Right atrium auricular region (tissue), 2 donors: ENCODE measurements at places on chromosomes 13 and 19. TPM values are rescaled to one million over a fixed set of nuclear protein-coding genes. Genes with fewer than 3 reads are reported as not detected.
A peak's percentile ranks its signal among the peaks of the same experiment; 100 is the strongest.

DNA sequence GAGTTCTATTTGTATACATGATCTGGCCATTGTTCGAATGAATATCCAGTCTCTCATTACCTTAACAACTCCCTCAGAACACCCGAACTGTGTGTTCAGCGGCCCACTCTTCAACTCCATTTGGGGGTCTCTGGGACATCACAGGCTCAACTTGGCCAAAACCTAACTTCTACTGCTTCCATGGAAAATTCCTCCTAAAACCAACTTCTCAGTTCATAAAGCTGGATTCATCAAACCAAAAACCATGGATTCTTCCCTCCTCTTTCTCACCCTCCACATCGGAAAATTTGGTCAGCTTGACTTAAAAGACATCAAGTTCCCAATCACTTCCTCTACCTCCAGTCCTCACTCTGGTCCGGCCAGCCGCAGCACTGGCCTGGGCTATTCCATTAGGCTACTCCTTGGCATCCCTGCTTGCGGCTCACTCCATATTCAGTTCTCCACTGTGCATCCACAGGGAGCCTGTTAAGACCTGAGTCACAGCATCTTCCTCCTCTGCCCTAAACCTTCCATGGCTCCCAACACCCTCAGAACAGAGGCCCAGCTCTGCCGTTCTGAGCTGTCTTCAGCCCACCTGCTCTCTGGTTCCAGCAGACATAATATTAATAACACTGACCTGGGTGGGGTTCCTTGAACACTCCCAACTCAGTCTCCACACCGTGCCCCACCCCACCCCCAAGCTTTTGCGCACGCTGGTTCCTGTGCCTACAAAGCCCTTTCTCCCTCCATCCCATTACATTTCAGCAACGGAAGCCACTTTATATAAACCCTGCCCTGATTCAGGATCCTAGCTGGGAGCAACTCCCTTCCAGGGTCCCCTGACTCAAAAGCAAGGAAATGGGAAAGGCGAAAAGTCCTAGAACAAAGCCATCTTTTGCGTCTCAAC, 1.1 kb downstream of the ZNF792 start:
- DNase-seq, result no peak
- no peaks in the 10 kb centered on the region for H3K27me3 ChIP-seq
- H3K36me3 ChIP-seq, result peaks cover 29% of the 10 kb centered on the region

- H3K4me1 ChIP-seq, result no peaks in the 10 kb centered on the region
- H3K36me3 ChIP-seq, result no peaks in the 10 kb centered on the region
- H3K27ac ChIP-seq, result no peak overlapping the region
- H3K4me3 ChIP-seq, result no peak overlapping the region
- DNase-seq, result peak; percentile 18
Measured at GRCh38 chr13:19185865-19186645, 4.4 kb upstream of the TUBA3C start.

DNA sequence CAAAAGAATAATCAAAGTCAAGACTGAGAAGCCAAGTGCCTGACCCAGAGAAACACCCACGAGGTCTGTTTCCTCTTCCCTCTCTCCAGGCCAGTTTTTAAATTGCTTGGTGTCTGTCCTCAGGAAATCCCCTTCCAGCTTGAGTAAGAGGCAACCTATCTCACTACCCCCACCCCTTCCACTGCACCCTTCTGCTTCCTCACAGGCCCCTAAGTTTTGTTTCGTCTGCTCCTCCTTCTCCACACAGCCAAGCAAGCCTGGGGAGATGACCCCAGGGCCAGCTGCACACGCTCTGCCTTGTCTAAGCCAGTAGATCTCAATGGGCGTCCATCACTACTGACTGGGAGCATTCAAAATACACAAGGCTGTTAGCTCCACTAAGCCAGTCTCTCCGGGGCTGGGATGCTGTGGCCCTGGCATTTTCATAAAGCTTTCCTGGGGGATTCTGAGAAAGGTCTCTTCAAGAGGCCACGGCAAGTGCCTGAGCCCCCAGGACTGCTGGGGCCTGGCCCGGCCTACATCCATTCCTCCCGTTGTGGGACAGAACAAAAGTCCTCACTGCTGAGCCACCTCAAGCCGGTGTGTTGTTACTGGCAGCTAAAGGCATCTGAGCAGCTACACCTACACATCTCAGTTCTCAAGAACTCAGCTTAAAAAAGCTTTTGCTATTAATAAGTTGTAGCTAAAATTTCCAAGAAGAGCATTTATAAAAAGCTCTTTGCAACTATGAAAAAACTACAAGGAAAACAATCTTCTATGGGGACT, 14.9 kb upstream of the IL4I1 start:
- H3K4me1 ChIP-seq, result no peaks in the 10 kb centered on the region
- no peak overlapping the region for H3K27ac ChIP-seq
- no peaks in the 10 kb centered on the region for H3K27me3 ChIP-seq

Gene ADPRHL1
- 222 TPM for total RNA-seq

Gene GPR183
- 13.3 TPM for total RNA-seq

Gene TMC4
- total RNA-seq, result 2.8 TPM

GRCh38 chr19:6480848-6481415, 655 bp downstream of the DENND1C start:
- H3K4me1 ChIP-seq, result peaks cover 11% of the 10 kb centered on the region
- H3K27ac ChIP-seq, result no peak overlapping the region
- peak overlapping the region; percentile 22 for H3K4me3 ChIP-seq
- H3K36me3 ChIP-seq, result no peaks in the 10 kb centered on the region
- H3K27me3 ChIP-seq, result peaks cover 8% of the 10 kb centered on the region

GRCh38 chr13:44159633-44160279, 213.9 kb upstream of the SERP2 start:
- no peak for DNase-seq
- H3K36me3 ChIP-seq, result no peaks in the 10 kb centered on the region

DNA sequence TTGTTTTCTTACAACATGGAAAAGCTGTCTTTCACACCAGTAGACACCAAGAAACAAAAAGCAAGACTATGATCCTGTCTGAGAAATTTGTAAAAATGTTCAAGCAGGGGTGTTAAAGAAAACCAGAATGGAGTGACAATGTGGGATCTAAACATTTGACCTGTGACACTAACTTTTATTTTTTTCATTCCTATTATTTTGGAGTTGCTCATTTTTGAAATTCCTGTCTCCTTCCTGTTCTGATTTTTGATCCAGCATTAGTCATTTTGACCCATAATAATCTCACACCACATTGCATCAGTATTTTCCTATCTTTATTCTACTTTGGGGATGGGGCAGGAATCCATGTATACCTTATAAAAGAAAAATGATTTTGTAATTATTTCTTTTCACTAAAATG, 164.2 kb downstream of the DLEU7 start:
- H3K4me1 ChIP-seq, result no peaks in the 10 kb centered on the region
- no peak for DNase-seq
- H3K4me3 ChIP-seq, result no peak overlapping the region
- no peaks in the 10 kb centered on the region for H3K36me3 ChIP-seq
- no peak overlapping the region for H3K27ac ChIP-seq

Gene PGLYRP2
- total RNA-seq, result not detected

Gene ZNF541
- not detected for total RNA-seq

DNA sequence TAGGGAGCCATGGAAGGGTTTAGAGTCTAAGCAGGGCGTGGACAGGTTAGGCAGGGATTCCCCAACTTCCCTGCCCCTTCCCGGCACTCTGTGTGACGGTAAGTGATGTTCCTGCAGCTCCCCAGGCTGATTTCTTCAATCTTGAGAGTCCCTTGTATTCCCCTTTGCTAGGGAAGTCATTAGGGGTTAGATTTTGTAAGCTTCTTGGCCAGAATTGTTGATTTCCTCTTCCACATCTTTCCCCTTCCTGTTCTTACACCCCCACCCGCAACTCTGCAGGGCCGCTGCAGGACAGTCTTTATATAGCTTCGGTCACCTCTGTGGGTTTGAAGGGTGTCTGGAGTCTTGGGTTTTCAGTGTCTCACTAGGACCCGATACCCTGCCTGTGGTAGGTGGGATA, 10.6 kb upstream of the ADGRE1 start:
- no peak overlapping the region for H3K4me3 ChIP-seq
- no peak overlapping the region for H3K27ac ChIP-seq
- no peaks in the 10 kb centered on the region for H3K36me3 ChIP-seq

Gene PLIN5
- 43.6 TPM for total RNA-seq

Gene CHAF1A
- total RNA-seq, result 5.0 TPM

Gene KRTDAP
- not detected for total RNA-seq

DNA sequence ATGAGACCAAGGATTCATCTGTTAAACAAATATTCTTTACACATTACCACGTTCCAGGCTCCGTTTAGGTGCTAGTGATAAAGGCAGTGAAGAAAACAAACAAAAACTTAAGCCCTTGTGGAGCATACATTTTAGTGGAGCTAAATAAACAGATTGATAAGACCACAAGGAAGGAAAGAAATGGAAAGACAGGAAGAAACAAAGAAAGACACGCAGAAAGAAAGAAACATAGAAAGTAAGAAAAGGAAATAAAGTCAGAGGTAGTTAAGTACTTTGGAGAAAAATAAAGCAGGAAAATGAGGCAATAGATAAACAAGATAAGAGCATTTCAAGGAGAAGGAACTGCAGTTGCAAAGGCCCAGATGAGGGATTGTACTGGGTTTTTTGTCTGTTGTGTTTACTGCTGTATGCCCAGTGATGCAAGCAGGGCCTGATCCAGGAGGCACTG, 998 bp downstream of the NFKBIB start:
- H3K36me3 ChIP-seq, result peaks cover 14% of the 10 kb centered on the region
- no peak overlapping the region for H3K4me3 ChIP-seq
- no peak for DNase-seq
- no peak overlapping the region for H3K27ac ChIP-seq

- H3K4me1 ChIP-seq, result no peaks in the 10 kb centered on the region
- DNase-seq, result no peak
- no peak overlapping the region for H3K27ac ChIP-seq
Measured at GRCh38 chr13:108947551-108948030, 318.2 kb downstream of the MYO16 start.

DNA sequence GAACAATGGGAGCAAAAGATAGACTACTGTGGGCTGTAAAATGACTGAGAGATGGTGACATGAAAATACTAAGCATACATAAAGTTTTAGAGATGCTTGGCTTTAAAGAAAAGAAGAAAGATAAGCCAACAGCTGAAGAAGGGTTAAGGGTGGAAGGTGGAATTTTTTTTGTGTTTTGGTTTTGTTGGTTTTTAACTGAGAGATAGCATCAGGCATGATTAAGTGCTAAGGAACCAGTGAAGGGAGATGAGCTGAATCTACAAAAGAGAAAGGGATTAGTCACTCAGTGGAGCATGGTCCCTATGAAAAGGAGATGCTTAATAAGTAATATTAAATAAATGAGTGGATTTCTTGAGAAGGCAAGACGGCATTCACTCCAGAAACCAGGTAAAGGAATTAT, 12.5 kb upstream of the TBC1D4 start:
- H3K4me3 ChIP-seq, result no peak overlapping the region
- DNase-seq, result no peak
- H3K27ac ChIP-seq, result no peak overlapping the region
- H3K27me3 ChIP-seq, result no peaks in the 10 kb centered on the region

DNA sequence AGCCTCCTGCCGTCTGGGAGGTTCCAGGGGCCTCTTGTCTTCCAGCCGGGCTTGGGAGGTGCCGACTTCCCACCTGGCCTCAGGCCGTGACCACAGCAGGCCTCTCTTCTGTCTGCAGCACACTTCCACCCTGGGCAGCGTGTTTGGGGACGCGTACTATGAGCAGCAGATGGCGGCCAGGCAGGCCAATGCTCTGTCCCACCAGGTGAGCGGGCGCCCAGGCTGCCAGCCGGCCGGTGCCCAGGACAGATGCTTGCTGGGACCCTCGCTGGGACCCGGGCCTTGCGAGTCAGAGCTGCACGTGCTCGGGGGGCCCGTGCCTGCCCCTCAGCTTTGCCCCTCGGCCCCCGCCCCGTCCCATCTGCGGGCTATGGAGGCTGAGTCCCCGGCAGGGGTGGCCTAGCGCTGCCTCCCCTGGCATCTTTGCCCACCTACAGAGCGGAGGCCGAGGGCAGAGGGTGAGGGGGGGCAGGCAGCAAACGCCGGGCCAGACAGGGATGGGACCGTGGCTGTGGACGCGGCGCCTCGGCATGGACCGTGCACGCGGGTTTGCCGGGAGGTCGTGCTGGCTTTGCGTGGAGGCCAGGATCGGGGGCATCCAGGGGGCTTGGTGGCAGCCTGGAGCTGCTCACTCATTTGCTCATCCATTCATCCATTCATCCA, 16.2 kb downstream of the COMP start:
- no peaks in the 10 kb centered on the region for H3K4me1 ChIP-seq
- DNase-seq, result no peak
- H3K36me3 ChIP-seq, result no peaks in the 10 kb centered on the region
- H3K27ac ChIP-seq, result no peak overlapping the region
- no peak overlapping the region for H3K4me3 ChIP-seq
